ENCODE measurements at places on chromosomes 13 and 19. TPM values are rescaled to one million over a fixed set of nuclear protein-coding genes. Genes with fewer than 3 reads are reported as not detected.
A peak's percentile ranks its signal among the peaks of the same experiment; 100 is the strongest.

DNA sequence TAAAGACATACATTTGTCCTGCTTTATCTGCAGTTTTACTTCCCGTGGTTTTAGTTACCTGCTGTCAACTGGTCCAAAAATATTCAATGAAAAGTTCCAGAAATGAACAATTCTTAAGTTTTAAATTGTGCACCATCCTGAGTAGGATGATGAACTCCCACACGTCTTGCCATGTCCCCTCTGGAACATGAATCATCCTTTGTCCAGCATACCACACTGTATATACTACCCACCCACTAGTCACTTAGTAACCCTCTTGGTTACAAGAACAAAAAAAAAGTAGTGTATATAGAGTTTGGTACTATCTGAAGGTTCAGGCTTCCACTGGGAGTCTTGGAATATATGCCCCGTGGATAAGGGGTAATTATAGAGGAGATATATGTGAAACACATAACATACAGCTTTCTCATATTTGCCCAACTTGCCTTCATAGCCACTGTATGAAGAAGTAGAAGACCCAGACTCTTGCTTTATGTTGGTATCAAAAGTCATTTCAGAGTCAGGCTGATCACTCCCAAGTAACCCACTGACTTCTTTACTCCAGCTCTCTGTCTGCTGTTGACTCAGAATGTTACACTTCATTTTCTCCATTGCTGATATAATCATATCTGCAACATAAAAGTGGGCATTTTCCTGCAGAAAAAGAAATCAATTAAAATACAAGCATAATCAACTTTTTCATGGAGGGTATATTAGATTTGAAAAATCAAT is 19.3 kb downstream of the RUBCNL start:
- no peaks in the 10 kb centered on the region for H3K4me1 ChIP-seq
- DNase-seq, result no peak
- no peaks in the 10 kb centered on the region for H3K36me3 ChIP-seq

DNA sequence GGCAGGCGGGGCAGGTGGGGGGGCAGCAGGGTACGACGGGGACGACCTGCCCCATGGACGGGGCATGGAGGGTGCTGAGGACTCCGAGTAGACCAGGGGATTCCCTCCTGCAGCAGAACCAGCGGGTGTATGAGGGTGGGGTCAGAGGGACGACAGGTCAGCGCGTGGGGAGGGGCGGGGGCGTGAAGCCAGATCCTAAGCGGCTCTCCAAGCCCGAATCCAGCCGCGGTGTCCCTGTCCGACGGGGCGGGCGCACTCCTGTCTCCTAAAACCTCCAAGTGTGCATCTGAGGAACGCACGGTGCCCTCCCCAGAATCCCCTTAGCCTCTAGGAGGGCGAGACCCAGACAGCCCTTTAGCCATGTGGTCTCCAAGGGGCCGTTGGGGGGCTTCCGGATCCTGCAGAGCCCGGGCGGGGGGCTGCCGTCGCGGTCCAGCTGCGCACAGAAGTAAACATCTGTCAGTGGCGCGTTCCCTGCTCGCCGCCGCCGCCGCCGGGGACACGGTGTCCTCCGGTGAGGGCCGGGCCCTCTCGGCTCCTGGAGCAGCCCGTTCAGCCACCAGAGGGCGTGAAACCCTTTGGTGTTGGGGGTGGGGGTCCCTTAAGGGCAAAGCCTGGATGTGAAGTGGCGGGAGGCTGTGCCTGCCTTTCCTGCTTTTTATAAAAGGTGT is 730 bp downstream of the NRTN start:
- H3K4me3 ChIP-seq, result peak overlapping the region; percentile 57
- H3K27me3 ChIP-seq, result no peaks in the 10 kb centered on the region
- H3K4me1 ChIP-seq, result 0 out of 2 replicates have a peak, but pooled peaks cover 3% of the 10 kb centered on the region
- no peaks in the 10 kb centered on the region for H3K36me3 ChIP-seq
- DNase-seq, result peak; percentile 86

OVOL3 gene
- total RNA-seq, result not detected

RNF17 gene
- 0.14 TPM for total RNA-seq

- no peak overlapping the region for H3K27ac ChIP-seq
- H3K27me3 ChIP-seq, result peaks cover 1% of the 10 kb centered on the region
- no peak overlapping the region for H3K4me3 ChIP-seq
Measured at GRCh38 chr13:39457274-39457673, 145.7 kb downstream of the LHFPL6 start.

GRCh38 chr13:32824061-32824460 is 192.2 kb upstream of the KL start:
- H3K36me3 ChIP-seq, result no peaks in the 10 kb centered on the region
- H3K4me1 ChIP-seq, result peaks cover 28% of the 10 kb centered on the region
- no peaks in the 10 kb centered on the region for H3K27me3 ChIP-seq
- no peak overlapping the region for H3K4me3 ChIP-seq

PRRG2 gene
- 8.4 TPM for total RNA-seq

DNA sequence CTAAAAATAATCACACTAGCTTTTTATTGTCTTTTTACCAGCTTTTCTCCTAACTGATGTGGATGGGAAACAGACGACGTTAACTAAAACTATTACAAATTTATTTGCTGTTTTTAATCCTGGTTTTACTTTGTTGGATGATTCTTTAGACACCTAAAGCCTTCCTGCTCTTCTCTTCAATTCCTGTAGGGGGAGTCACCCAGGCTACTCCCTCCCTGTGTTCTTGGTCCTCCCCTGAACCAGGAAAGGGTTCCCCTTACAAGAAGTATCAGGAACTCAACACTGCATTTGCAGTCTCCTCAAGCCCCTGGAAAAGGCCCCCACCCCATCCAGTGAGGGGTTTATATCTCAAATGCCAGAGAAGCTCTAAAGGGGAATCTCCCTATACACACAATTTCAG is 206.1 kb downstream of the SUCLA2 start:
- no peaks in the 10 kb centered on the region for H3K27me3 ChIP-seq
- no peaks in the 10 kb centered on the region for H3K4me1 ChIP-seq
- H3K36me3 ChIP-seq, result no peaks in the 10 kb centered on the region
- H3K4me3 ChIP-seq, result no peak overlapping the region
- H3K27ac ChIP-seq, result no peak overlapping the region
- no peak for DNase-seq

DNA sequence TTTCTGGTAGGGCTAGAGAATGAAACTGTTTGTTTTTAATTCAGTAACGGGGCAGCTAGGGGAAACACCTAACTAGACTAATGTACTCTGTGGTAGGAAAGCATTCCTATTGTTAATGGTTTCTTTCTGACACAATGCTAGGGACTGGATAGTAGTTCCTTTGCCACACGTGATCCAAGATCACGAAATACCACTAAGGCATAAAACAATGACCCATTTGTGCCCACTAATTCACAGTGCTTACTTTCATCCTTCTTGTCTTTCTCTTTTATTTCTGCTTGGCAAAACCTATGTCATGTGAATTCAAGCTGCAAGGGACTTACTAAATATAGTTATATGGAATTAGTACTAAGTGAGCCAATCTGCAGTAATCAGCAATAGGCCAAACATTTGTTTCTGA is 834.1 kb upstream of the SLITRK6 start:
- H3K36me3 ChIP-seq, result no peaks in the 10 kb centered on the region
- DNase-seq, result no peak
- no peaks in the 10 kb centered on the region for H3K4me1 ChIP-seq
- H3K27me3 ChIP-seq, result no peaks in the 10 kb centered on the region
- no peak overlapping the region for H3K4me3 ChIP-seq
- no peak overlapping the region for H3K27ac ChIP-seq

GRCh38 chr19:38702278-38702677 is 42.0 kb downstream of the CAPN12 start:
- H3K4me1 ChIP-seq, result peaks cover 55% of the 10 kb centered on the region
- DNase-seq, result no peak
- H3K27me3 ChIP-seq, result no peaks in the 10 kb centered on the region

- H3K27ac ChIP-seq, result no peak overlapping the region
- DNase-seq, result no peak
- H3K36me3 ChIP-seq, result no peaks in the 10 kb centered on the region
- no peaks in the 10 kb centered on the region for H3K4me1 ChIP-seq
- H3K4me3 ChIP-seq, result no peak overlapping the region
Measured at GRCh38 chr19:30842926-30843325, 470.7 kb downstream of the ZNF536 start.

NCAN gene
- not detected for total RNA-seq

CCNA1 gene
- total RNA-seq, result not detected

GRCh38 chr13:75455962-75456361 is 26.0 kb downstream of the TBC1D4 start:
- no peak for DNase-seq
- H3K27ac ChIP-seq, result no peak overlapping the region
- H3K4me3 ChIP-seq, result no peak overlapping the region
- H3K27me3 ChIP-seq, result no peaks in the 10 kb centered on the region

ZNF536 gene
- not detected for total RNA-seq

DNA sequence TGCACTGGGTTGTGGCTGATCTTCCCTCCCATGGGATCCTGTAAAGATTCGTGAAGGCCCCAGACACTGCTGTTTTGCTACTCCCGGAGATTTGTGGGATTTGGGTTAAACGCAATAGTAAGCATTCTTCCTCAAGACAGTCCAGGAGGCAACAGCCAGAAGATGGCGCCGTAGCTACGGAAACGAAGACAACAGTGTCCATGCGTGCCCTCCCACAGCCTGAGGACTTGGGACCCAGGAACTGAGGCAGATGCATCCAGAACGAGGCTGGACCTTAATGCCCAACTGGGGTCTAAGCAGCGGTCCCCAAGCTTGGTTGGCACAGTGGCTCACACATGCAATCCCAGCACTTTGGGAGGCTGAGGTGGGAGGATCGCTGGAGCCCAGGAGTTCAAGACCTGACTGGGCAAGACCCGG is 57.6 kb upstream of the ZNF507 start:
- no peak overlapping the region for H3K27ac ChIP-seq
- H3K4me3 ChIP-seq, result no peak overlapping the region
- H3K36me3 ChIP-seq, result no peaks in the 10 kb centered on the region
- no peaks in the 10 kb centered on the region for H3K4me1 ChIP-seq

- DNase-seq, result no peak
- H3K27ac ChIP-seq, result no peak overlapping the region
- H3K4me3 ChIP-seq, result no peak overlapping the region
- no peaks in the 10 kb centered on the region for H3K4me1 ChIP-seq
- no peaks in the 10 kb centered on the region for H3K27me3 ChIP-seq
- H3K36me3 ChIP-seq, result no peaks in the 10 kb centered on the region
Measured at GRCh38 chr13:58151452-58151851, 519.9 kb downstream of the PCDH17 start.

PRTN3 gene
- total RNA-seq, result not detected

TNNI3 gene
- total RNA-seq, result 2.9 TPM

DNA sequence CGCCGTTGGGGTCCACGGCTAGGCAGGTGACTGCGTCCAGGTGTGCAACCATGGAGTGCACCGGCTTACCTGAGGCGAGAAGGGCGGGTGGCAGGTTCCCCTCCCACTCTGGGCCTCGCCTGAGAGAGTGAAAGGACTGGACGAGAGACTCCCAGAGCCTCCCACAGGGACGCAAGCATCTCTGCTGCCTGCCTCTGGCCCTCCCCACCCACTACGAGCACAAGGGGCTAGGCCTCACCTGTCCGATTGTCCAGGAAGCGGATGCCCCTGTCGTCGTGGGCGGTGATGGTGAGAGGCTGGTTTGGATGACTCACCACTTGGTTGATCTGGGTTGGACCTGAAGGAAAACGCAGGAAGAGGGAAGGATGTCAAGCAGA is 5.1 kb upstream of the PRKD2 start:
- no peak for DNase-seq
- H3K4me1 ChIP-seq, result peaks cover 13% of the 10 kb centered on the region
- H3K4me3 ChIP-seq, result no peak overlapping the region
- H3K27me3 ChIP-seq, result no peaks in the 10 kb centered on the region

DNA sequence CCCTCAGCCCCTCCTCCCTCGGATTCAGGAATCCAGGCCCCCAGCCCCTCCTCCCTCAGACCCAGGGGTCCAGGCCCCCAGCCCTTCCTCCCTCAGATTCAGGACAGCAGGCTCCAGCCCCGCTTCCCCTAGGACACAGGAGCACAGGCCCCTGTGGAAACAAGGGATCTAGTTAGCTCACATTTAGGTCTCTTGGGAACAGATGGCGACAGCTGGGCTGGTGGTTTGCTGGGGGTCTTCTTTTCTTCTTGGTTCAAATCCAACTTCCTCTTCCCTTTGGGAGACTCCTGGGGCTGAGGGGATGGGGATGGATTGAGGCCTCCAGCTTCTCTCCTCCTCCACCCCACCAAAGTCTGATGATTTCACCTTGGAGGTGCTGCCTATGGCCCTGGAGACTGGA is 19.6 kb downstream of the ZNF575 start:
- H3K36me3 ChIP-seq, result peaks cover 3% of the 10 kb centered on the region
- no peak for DNase-seq
- H3K27ac ChIP-seq, result no peak overlapping the region

DNA sequence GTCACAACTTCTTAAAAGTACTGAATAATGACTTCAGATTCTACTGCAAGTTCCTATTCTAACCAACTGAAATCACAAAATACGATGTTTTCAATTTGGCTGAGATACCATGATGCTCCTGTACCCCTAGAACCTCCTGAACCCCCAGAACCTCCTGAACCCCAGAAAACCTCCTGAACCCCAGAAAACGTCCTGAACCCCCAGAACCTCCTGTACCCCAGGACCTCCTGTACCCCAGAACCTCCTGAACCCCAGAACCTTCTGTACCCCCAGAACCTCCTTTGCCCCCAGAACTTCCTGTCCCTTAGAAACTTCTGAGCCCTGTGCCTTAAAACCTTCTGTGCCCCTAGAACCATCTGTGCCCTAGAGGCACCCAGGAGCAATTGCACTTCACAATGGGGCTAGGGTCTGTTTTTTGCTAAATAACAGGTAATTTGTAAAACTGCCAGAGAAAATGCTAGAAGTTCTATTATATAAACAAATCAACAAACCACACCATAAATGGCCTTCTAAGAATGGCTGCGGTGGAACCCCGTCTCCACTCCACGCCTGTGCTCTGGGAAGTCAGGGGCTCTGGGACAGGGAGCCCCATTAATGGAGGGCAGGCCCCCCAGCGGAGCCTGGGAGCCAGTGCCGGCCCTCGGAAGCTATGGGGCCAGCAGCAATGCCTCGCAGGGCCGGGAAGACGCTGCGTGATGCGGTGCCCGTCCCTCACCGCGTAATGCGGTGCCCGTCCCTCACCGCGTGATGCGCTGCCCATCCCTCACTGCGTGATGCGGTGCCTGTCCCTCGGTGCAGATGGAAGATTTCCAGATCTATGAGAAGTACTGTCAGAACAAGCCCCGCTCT is 21.3 kb upstream of the F7 start:
- DNase-seq, result no peak
- no peaks in the 10 kb centered on the region for H3K27me3 ChIP-seq
- no peak overlapping the region for H3K4me3 ChIP-seq

- no peak for DNase-seq
- H3K27me3 ChIP-seq, result no peaks in the 10 kb centered on the region
- H3K4me3 ChIP-seq, result peak overlapping the region; percentile 76
- peak overlapping the region; percentile 99 for H3K27ac ChIP-seq
- peaks cover 5% of the 10 kb centered on the region for H3K36me3 ChIP-seq
Measured at GRCh38 chr13:41061914-41062837, 867 bp downstream of the WBP4 start.
